ENCODE measurements at places on chromosomes 5 and 9.

- no peak for DNase-seq
These were observed 7.1 kb upstream of the TRIM7 start for GRCh38 chr5:181212080-181212479.

DNA sequence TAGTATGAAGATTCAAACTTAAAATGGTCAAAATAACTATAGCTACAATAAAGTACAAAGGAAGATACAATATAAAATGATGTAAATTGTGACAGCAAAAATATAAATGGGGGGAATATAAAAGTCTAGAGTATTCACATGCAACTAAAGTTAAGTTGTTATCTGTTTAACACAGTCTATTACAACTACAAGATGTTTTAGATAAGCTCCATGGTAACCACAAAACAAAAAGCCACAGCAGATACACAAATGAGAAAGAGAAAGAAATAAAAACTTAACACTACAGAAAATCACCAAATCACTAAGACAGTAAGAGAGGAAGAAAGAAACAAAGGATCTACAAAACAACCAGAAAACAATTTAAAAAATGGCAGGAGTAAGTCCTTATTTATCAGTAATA, 17.0 kb upstream of the SH3TC2 start:
- no peak for DNase-seq

DNA sequence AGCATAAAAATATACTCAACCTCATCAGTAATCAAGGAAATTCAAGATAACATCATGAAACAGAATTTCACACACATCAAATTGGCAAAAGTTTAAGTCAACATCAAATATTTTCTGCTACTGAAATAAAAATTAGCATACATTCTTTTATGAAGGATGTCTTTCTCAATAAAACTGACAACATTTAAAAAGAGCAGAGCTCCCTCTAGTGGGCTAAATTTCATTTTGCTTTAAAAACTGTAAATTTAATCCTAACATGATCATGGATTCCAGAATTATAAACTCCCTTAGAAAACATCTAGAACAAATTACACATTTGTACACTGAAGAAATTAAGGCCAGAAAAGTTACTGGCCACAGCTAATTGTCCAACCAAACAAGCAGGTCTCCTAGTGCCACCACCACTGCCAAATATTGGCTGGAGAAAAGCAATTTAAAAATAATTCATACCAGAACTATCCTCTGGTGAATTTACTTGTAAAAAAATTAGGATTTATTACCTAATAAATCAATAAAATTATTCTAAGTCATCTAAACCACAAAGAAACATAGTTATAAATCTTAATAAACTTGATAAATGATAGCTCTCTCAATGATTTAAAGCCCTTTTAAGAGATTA, 31.2 kb downstream of the DEPDC1B start:
- DNase-seq: peak; percentile 21

GRCh38 chr5:112594095-112594850, 143.4 kb upstream of the APC start:
- DNase-seq: no peak

DNA sequence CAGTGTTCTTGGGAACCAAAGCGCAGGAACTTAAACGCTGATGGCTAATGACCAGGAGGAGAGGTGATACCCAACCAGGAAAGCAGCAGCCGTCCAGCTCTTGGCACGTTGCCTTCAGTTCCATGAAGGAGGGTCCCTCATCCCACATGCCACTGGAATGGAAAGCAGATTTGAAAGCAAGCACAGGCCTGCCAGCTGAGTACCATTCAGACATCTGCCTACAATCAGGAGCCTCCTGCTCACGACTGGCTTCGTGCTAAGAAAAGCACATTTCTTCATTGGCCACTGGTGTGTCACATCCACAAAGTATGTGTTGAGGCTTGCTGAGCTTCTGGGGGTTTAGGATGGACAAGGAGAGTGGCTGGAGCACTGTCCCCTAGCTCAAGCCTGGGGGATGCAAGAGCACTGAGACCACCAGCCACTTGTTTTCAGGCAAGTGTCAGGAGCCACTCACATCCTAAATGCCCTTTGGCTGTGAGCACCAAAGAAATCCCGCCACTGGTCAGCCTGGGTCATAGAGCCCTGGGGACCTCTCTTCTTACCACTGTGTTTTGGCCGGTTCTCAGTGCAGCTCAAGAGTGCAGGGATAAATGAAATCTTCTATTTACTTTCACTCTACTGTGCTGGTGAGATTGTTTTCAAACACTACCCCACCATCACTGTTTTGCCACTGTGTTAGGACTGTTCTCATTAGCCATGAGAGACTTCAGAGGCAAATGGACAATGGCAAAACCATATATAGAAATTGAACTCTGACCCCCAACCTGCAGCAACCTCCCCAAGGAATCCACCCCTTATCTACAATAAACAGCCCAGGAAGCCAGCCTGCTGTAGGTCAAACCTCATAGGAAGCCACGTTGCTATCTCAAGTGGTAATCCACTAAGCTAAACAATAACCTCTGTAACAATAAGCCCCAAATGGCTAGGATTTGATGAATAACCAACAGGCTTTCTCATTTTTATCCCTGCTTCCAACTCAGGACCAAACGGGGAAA, 58.3 kb downstream of the MTX3 start:
- DNase-seq: no peak

- DNase-seq: no peak
These were observed 9.9 kb downstream of the C9orf85 start for GRCh38 chr9:71921190-71921814.

- DNase-seq: no peak
These were observed 562 bp downstream of the GSN start for GRCh38 chr9:121268598-121268850.

- DNase-seq: no peak
These were observed 124.6 kb downstream of the ATP10B start for GRCh38 chr5:160727296-160727997.

- DNase-seq: no peak
These were observed 4.0 kb downstream of the MEF2C start for GRCh38 chr5:88878976-88879375.

- no peak for DNase-seq
These were observed 24.1 kb downstream of the HRH2 start for GRCh38 chr5:175681968-175682340.

DNA sequence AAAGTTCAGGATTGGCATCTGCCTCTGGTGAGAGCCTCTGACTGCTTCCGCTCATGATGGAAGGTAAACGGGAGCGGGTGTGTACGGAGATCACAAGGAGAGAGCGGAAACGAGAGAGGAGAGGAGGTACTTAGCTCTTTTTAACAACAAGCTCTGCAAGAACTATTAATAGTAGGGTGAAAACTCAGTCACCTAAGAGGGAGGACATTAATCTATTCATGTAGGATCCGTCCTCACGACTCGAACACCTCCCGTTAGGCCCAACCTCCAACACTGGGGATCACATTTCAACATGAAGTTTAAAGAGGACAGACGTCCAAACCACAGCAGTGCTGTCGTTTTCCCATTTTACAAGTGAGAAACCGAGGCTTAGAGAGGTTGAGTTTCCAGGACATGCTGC, 173.7 kb downstream of the SLC28A3 start:
- no peak for DNase-seq

DNA sequence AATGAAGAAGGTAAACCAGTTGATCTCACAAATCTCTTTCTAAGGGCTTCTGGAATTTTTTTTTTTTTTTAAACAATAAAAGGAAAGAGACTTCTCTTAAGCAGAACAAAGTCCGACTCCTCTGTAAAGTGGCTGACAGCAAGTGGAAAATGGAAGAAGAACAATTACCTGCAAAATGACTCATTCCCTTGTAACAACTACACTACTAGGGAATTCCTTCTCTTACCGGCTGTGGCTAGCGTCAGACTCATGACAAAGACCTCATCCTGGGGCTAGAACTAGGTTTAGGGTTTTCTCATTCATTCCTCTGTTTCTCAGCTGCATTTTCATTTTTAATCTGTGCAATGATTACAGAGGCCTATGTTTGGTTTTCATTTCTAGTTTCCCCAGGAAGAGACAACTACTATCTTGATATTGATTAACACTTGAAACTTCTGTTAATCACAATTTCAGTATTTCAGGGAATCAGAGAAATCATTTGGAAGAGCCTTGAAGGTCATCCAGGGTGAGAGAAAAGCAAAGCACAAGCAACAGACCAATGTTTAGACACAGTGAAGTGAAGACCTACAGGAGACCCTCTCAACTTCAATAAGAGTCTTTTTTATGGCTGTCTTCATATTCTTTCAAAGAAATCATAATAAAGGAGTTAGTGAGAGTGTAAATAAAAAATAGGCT, 437.9 kb downstream of the RAB3C start:
- DNase-seq: no peak

DNA sequence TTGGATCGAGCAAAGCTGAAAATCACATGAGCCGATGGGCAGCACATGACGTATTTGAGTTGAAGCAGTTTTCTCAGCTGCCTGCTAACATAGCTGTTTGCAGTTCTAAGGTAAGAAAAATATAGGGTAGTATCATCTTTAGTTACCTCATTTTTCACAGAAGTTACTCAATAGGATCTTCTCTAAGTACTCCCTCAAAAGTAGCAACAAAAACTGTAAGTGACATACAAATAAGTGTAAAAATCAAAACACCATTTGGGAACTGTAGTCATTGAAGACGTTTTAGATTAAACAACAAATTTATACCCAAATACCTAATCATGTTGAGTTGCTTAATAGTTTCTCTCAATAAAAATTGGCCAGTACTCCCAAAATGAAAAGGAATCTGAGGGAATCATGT, 102.6 kb downstream of the ERCC6L2 start:
- DNase-seq: no peak

DNA sequence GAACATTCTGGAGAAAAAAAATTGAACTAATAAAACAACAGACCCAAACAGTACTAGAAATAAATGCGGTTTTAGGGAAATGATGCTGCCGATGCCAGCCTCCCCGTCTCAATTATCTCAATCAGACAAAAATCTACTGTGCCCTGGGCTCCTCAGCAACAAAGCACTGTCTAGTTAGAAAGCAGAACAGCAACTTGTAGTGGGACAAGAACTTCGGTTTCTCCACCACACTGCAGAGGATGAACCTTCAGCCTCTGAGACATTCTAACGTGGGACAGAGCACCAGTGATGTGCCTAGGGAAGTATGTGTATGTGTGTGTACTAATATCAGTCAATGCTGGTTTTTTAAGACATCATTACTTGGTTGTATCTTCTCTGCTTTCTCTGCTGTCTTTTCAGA, 11.1 kb upstream of the CAST start:
- no peak for DNase-seq

- DNase-seq: no peak
These were observed 656 bp downstream of the CEP78 start for GRCh38 chr9:78236551-78236910.

DNA sequence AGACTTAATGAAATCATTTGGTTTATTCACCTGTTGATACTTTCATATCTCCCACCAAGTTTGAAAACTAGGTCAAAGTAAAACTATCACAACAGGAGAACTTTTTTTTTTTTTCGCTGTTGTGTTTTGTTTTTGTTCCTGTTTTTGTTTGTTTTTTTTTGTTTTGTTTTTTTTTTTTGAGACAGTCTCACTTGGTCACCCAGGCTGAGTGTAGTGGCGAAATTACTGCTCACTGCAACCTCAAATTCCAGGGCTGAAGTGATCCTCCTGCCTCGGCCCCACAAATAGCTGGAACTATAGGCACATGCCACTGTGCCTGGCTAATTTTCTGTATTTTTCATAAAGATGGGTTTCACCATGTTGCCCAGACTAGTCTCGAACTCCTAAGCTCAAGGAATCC, 49.3 kb downstream of the MLLT3 start:
- no peak for DNase-seq

GRCh38 chr5:60020457-60020856, 126.9 kb upstream of the PDE4D start:
- DNase-seq: no peak

DNA sequence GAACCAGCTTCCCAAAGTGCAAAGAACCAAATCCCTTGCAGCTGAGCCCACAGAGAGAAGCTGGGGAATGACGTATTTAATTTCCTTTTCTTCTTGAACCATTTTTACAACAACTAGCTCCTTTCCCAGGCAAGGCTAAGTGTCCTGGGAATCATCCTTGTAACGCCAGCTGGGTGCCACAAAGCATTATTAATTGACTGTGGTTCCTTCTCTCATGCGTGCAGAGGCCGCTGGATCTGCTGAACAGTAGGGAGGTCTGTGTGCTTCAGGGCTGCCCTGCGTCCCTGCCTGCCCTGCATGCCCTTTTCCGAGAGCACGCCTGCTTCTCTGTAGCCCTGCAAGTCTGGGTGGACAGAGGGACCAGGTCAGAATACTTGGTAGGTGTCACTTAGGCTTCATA, 124.1 kb upstream of the OTULINL start:
- DNase-seq: no peak

GRCh38 chr9:97640325-97640724, 6.7 kb downstream of the NCBP1 start:
- no peak for DNase-seq

- DNase-seq: no peak
These were observed 18.7 kb downstream of the HMCN2 start for GRCh38 chr9:130284249-130284625.

DNA sequence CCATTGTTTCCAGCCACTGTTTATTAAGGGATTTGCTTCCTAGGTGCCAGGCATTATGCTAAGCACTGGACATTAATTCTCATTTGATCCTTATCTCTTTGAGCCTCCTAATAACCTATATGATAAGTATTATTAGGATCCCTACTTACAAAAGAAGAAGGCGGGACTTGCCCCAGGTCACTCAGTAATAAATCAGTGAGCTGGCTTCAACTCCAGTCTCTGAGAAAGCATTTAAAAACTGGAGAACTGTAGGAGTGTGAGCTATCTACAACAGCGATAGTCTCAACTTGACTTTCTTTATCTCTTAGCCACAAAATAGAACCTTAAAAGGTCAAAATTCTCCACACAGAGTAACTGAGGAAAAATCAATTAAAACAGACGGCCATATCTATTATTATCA, 155.0 kb downstream of the GNAQ start:
- no peak for DNase-seq

DNA sequence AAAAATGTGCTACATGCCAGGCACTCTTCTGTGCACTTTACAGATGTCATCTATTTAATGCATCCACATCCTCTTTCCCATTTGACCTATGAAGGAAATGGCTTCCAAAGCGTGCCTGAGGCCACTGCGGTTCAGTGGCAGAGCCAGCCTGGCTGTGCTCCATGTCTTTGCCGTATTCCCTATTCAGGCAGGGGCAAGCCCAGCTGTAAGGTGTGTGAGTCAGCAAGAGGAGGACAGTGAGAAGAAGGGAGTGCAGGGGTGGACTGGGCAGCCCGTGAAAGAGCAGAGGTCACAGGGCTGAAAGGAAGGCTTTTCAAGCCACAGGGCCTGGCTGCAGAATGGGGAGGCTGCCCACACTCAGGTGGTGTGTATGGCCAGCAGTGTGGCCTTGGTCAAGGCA, 91.7 kb downstream of the HRH2 start:
- DNase-seq: no peak

DNA sequence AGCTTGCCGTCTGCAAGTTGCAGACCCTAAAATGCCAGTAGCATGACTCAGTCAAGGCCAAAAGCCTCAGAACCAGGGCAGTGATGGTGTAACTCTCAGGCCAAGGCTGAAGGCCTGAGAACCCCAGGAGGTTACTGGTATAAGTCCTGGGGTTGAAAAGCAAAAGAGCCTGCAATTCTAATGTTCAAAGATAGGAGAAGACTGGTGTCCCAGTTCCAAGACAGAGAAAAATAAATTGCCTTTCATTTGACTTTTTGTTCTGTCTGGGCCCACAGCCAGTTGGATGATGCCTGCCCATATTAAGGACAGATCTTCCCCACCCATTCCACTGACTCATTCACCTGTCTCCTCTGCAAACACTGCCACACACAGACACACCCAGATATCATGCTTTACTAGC, 673.2 kb downstream of the CDH18 start:
- peak; percentile 53 for DNase-seq
